GOT3 (cell line): ENCODE measurements at places on chromosomes 4 and X.

DNA sequence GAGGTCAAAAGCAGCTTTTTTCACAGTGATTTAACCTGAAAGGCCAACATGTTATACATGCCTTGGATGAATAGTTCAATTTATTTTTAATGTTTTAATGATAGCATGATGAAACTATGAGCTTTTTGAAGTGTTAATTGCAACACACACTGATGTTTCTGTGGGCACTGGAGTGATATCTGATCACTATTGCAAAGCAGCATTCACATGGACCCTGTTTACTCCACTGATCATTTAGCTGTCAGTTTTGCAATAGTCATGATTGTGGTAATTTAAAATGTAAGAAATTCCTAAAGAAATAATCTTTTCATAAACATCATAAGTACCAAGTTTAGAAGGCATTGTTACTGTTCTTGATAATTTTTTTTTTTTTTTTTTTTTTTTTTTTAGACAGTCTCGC lies 74.1 kb downstream of the ARSJ start:
- no peak for DNase-seq

GRCh38 chrX:135484641-135485289 lies 35.7 kb upstream of the INTS6L start:
- DNase-seq = no peak

GRCh38 chrX:72046447-72046846 lies 85.3 kb downstream of the RTL5 start:
- no peak for DNase-seq

DNA sequence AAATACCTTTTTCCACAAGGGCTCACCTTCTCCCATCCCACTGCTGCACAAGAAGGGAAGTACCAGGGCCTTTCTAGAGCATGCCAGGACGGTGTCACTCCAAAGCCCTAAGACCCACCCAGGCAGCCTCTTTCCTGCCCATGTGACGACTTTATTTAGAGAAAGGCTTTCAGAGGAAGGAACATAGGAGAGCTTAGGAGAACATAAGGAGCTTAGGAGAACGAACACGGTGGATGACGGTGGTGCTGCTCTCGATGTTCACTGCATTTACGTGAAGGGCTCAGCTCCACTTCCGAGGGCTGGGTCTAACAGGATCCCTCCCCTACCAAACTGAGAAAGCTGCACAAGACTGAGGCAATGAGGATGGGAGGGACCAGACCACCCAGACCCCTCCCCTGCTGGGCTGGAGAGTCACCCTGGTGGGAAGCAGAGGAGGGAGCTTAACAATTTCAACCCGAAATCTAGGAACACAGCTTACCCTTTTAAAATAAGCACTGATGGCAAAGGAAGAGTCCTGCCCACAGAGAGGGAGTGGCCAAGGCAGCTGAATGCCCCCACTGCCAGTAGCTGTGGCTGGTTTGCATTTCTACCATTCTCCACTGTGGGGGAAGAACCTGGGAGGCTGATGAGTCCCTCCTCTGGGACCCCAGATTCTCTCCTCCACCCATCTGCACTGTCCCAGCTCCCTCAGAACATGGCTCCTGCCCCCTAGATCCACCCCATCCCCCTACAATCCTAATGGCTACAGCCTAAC lies 29.8 kb downstream of the ZFYVE28 start:
- no peak for DNase-seq

DNA sequence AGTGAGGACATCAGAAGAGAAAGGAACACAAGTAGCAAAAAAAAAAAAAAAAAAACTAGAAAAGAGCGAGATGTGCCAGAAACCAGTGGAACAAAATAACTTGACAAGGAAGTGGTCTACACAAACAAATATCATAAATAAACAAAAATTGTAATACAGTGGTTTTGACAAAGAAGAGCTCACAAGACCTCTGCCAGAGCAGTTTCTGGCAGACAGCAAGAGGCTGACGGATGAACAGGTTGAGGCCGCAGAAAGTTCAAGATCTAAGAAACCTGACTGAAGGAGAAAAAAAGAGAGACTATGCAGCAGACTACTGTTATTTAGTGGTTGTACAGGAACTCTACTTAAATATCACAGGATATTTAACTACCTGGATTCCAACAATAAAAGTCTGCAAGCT lies 66.2 kb downstream of the MAB21L2 start:
- no peak for DNase-seq

DNA sequence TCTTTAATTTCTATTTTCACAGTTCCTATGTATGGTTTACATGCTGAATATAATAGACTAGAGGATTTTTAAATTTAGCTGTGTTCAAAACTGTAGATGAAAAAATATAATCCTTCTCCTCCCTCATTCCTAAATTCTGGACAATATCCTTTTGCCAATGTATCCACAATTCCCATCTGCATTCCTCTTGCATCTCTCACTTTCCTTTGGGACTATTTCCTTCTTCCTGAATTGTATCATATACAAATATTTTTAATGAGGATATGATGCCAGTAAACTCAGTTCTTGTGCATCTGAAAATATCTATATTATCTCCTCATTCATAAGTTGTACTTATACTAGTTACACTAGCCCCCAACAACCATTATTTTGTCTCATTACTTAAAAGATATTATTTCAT lies 46.7 kb downstream of the DDX60L start:
- no peak for DNase-seq

DNA sequence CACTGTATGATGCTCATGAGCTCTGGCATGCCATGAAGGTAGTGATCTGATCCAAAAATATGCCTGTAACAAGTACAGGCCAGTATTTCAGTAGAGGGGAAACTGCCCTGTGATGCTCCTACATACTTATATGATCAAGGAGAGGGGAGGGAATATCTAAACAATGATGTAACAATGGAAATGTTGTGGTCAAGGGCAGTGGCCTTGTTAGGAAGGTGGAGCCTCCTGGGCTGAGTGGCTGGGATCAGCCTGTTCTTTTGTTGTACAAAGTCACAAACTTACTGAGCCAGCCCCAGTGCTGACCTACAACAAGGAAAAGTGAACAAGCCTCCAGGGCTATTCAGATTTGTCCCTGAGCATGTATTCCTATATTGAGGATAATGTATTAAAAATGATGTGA lies 70.3 kb downstream of the ANXA10 start:
- no peak for DNase-seq
